ENCODE measurements at places on chromosomes 12 and 14.

DNA sequence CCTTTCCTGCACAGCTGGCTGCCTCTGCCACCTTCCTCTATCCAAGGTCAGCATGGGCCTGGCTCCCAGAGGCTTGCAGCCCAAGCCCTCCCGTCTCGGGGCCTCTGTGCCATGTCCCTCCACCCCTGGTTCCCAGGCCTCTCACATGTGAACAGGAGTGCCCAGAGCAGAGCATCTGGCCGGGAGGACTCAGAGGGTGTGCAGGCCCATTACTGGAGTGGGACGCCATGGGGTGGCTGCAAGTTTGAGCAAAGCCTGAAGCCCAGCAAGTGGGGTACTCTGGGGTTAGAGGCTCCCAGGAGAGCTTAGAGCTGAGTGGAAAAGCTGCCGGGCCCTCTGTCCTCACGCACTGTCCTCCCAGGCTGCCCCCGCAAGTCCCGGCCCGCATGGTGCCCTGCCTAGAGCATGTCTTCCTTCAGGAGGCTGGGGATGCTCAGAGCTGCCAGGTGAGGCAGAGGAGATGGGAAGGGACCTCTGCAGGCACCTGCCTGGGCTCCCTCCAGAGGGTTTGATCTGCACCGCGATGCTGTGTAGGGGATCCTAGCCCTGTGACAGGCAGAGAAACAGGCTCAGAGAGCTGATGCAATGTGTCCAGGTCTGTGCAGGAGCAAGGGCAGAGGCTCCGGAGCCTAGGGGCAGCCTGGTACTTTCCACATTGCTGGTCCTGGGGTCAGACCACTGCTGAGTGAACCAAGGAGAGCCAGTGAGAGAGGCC lies 39.8 kb downstream of the DIO3 start:
- no peak for DNase-seq

GRCh38 chr14:96567289-96567899 lies 65.2 kb downstream of the PAPOLA start:
- DNase-seq: peak; percentile 12

GRCh38 chr14:99316281-99317163 lies 44.5 kb upstream of the BCL11B start:
- DNase-seq: peak; percentile 73

DNA sequence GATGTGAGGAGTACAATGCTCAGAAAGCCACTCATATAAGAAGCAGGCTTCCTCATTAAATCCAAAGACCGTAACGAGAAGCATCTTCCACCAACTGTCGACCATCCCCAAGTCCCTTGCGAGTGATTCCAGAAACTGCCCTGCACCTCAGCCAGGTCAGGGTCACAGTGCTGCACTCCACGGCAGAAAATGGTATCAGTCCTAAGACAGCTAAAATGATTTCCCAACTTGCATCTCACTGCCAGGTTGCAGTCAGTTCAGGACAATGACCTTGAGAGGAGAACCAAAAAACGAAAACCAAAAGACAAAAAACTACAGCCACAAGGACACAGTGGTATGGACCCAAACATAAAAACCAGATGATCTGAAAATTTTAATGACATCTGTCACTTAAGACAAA lies 20.6 kb downstream of the SBNO1 start:
- DNase-seq: no peak

GRCh38 chr12:79344855-79345847 lies 345.6 kb downstream of the PAWR start:
- DNase-seq: peak; percentile 68

DNA sequence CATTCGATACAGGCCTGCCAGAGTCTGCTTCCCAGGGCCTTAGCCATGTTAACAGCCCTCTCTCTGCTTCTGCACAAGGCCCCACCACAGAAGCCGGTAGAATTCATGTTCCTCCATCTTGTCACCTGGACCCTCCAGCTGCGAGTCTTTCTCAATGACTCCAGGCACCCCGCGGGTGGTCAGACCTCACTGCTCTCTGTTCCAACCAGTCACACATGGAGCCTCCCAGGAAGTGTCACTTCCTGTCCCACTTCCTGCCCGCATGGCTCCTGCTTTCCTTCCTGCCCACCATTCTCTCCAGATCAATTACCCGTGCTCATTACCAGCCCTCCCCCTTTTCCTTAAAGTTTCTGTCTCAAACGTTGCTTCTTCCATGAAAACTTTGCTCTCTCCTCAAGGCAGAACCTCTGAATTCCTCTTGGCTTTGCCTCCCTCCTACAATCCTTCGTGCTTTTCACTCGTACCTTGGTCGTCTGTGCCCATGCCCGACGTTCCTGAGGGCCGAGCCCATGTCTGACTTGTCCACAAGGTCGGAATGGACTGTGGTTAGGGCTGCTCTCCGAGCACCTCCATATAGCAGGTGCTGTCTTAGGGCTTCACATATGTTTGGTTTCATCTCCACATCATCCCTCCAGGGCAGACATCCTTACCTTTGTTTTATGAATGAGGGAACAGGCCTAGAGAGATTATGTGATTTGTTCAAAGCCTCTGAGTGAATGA lies 172.1 kb downstream of the TSPAN9 start:
- DNase-seq: no peak

DNA sequence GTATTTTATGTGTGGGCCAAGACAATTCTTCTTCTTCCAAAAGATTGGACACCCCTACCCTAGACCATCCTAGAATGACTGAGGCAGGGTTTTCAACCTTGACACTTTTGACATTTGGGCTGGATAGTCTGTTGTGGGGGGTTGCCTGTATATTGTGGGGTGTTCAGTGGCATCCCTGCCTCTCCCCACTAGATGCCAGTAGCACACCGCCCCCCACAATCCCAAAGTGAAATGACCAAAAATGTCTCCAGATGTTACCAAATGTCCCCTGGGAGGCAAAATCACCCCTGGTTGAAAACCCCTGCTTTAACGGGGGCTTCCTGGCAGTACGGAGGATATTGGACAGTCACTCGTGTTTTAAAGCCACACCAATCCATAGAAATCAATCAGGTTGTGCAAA lies 219.6 kb downstream of the PHETA1 start:
- no peak for DNase-seq

GRCh38 chr12:3333583-3333982 lies 157.4 kb upstream of the PRMT8 start:
- no peak for DNase-seq

GRCh38 chr12:118150625-118151024 lies 14.7 kb downstream of the PEBP1 start:
- DNase-seq: no peak

GRCh38 chr12:130754234-130754901 lies 38.3 kb upstream of the RIMBP2 start:
- no peak for DNase-seq

DNA sequence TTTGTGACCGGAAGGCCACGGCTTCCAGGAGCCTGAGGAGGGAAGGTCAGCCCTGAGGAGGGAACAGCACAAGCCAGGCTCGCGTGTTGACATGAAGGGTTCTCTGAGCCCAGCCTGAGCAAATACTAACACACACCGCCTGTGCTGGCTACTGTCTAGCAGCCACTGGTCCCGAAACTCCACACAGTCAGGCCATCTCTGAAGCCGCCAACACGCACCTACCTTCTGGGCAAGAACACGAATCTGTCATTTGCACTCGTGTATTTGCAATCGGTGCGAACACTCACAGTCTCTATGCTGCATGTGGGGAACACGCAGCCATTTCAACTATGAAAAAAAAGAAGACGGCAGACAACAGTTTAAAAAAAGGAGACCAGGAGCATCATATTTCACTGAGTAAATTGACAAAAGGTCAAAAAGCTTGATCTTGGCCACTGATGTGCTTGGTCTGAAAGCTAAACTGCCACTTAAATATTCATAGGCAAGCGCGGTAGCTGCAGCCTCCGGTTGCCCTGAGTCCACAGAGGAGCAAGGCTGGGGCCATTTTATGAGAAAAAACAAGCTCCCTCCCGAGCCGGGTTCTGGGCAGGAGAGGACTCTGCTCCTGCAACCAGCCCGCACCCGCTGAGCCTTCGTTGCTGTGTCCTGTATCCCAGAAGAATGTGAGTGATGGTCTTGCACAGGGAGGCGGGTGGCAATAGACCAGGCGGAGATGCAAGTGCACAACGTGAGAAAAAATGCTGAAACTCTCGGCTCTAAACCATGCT lies 57.8 kb downstream of the RIMBP2 start:
- DNase-seq: no peak

Measured in LoVo (cell line).